ENCODE measurements at places on chromosomes 4 and X.

GRCh38 chr4:189912170-189912569 lies 28.5 kb upstream of the FRG1 start:
- no peak for DNase-seq

- DNase-seq = no peak
These were observed 4.5 kb downstream of the TSR2 start for GRCh38 chrX:54444752-54445151.

- no peak for DNase-seq
These were observed 170.6 kb downstream of the ZNF330 start for GRCh38 chr4:141391293-141391692.

- DNase-seq = no peak
These were observed 52.8 kb upstream of the CCSER1 start for GRCh38 chr4:90074322-90074886.

GRCh38 chr4:88674979-88675378 lies 22.6 kb downstream of the NAP1L5 start:
- DNase-seq = no peak

Measured in hypothalamus (tissue), 51 donors.